ENCODE measurements at places on chromosomes 6 and 20.

- DNase-seq, result no peak
These were observed 49.6 kb downstream of the CD24 start for GRCh38 chr6:106924694-106925523.

- no peak for DNase-seq
These were observed 53.3 kb upstream of the KLHL31 start for GRCh38 chr6:53718597-53719460.

DNA sequence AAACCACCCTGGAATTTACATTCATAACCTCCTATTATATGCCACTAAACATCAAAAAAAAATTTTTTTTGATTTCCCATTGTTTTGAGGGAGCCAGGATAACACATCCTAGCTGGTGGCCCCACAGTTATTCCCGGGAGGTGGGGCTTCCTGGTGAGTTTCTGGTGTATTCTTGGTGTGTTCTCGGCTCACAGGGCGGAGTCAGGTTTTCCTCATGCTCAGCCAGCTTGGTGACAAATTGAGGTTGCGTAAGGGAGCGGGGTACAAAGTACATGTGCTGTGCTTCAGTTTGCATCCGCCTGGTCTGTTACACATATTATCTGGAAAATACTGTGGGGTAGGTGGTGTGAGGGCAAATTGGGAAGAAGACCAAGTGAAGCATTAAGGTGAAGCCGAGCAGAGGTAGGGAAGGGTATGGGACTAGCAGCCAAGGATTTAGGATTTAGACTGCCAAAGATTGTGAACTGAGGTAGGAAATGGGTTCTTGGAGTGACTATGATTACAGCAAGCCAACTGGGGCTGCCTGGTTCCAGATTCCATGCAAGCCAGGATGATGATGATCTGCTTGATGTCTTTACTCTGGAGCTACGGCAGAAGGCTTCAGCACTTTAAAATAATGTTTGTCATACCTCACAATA, 46.2 kb upstream of the EEF1A1 start:
- DNase-seq, result no peak

- DNase-seq, result no peak
These were observed 66.3 kb downstream of the ATXN1 start for GRCh38 chr6:16694781-16695578.

All from activated CD4-positive, CD25-positive, alpha-beta regulatory T cell (primary cell).